Stimulated activated CD4-positive, alpha-beta T cell treated with anti-CD3 and anti-CD28 coated beads, Interleukin-1b, Interleukin-23, amount 100 ng/mL, for 1 hour (primary cell): ENCODE measurements at places on chromosomes 7 and 10.

GRCh38 chr10:127576740-127577161, 27.6 kb downstream of the NPS start:
- DNase-seq: no peak

- no peak for DNase-seq
These were observed 501.8 kb downstream of the GATA3 start for GRCh38 chr10:8556321-8556720.

DNA sequence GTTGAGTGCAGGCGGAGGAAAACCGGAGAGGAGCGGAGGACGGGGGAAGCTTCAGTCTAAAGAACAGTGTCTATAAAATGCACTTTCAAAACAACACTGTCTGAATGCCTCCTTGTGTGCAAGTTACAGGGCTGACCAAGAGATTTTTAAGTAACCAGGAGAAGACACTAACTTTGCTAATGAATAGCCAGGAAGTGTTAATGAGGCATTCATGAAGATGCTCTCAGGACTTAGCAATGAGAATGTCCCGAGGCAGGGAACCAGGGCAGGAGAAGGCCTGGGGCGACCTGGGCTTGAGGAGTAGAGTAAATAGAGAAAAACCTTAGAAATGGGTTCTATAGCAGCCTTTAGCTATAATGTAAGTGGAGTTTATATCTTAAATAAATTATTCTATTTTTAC, 312.1 kb downstream of the SKIDA1 start:
- no peak for DNase-seq

GRCh38 chr10:74589226-74589673, 237.2 kb upstream of the KAT6B start:
- peak; percentile 74 for DNase-seq

DNA sequence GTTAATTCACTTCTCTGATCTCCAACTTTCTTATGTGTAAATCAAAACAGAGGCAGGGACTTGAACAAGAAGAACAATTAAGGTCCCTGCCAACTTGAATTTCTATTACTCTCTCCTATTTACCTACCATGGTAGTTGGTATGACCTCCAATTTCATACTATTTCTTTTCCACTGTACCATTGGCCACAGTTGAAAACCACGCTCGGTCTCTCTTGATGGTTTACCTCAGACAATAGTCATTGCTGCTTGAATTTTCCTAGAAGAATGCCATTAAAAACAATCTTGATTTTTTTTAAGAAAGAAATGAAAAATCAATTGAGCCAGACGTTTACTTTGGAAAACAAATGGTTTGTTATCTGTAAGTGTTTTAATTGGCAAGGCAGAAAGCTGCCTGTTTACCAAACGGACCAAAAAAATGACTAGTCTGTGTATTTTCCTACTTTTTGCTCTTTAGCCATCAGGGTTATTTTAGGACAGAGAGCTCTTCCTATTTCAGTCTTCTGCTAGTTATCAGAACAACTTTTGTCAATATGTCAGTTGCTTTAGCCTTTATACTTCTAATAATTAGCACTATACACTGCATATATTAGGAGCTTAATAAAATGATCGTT, 157.5 kb upstream of the PLXDC2 start:
- DNase-seq: no peak

DNA sequence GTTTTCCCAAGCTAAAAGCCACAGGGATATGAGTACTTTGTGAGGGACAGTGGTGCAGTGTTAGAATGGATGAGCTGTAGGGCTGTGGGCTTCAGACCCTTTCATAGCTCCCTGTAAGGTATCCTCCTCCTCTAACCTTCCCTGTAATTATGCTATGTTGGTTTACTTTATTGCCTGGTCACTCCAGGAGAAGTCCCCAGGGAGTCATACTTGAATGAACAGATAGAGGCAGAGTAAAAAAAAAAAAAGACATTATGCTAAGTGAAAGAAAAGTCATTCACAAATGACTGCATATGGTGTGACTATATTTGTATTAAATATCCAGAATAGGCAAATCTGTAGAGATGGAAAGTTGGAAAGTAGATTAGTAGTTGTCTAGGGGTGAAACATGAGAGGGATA, 434.4 kb downstream of the AUTS2 start:
- no peak for DNase-seq

DNA sequence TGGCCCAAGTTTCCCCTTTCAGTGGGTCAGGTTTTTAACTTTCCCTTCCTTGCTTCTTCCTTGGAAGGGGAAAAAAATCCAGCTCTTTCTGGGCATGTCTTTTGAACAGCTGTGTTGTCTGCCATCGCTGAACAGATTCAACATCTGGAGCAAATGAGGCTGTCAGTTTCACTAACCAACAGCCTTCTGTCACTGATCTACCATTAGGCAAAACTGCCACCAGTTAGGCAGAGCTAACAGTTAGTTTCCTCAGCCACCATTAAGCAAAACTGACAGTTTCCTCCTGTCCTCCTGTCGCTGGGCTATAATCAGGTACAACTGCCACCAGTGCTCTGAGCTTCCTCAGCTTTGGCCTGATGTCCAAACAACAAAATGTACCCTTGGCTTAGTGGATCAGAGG, 81.9 kb downstream of the NPTX2 start:
- no peak for DNase-seq

DNA sequence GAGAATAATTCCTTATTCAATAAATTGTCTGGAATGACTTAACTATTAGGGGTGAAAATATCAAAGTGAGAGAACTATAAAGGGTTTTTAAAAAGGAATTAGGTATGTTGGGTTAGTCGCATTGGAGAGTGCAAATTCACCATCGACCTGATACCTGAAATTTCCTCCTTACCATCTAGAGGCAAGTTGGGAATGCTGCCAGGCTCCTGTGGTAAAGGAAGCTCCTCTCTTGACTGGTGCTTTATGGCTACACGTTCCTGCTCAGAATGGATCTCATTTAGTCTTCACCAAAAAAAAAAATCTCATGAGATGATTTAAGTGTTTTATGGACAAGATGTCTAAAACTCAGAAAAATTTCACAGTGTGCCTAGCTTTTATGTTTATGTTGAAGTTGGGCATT, 129.8 kb downstream of the EGFR start:
- DNase-seq: no peak

GRCh38 chr10:2878818-2879217, 188.5 kb upstream of the PFKP start:
- DNase-seq: no peak

DNA sequence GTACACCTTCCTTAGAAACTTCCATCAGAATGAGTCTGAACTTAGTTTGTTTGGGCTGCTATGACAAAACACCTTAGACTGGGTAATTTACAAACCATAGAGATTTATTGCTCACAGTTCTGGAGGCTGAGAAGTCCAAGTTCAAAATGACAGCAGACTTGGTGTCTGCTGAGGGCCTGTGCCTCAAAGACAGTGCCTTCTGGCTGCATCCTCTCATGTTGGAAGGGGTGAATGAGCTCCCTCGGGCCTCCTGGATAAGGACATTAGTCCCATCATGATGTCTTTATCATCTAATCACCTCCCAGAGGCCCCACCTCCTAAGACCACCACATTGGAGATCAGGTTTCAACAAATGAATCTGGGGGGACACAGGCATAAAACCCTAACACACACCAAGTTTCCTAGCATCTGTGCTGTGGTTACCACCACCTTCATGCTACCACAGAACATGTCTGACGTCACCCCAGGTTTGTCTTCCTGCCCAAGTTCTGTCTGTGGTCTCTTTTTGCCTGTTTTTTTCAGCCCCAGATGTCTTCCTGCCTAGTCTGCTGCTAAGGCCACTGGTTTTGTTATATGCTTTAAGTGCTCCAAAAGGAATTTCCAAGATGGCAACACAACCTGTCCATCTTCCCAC, 150.9 kb upstream of the COBL start:
- no peak for DNase-seq

- no peak for DNase-seq
These were observed 205.4 kb downstream of the ZMYND11 start for GRCh38 chr10:340646-341045.

GRCh38 chr7:78489476-78490240, 691.1 kb downstream of the PHTF2 start:
- DNase-seq: no peak

- no peak for DNase-seq
These were observed 70.9 kb downstream of the HHEX start for GRCh38 chr10:92760609-92761008.

DNA sequence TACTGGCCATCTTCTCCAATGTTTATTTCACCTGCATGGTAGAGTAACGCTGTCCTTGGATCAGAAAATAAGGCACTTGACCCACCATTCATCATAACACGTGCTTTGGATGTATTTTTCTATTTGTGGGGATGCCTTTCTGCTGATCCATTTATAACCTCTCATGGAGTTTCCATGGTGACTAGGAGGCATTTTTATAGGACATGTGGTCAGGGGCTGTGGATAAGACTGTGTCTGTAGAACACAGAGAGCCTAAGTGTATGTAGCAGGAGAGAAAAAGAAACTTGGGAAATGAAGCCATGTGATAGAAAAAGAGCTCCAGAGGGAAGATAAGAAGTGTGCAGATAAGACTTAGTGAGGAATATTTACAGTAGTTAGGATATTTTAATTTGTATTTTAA, 184.2 kb downstream of the POU6F2 start:
- no peak for DNase-seq

DNA sequence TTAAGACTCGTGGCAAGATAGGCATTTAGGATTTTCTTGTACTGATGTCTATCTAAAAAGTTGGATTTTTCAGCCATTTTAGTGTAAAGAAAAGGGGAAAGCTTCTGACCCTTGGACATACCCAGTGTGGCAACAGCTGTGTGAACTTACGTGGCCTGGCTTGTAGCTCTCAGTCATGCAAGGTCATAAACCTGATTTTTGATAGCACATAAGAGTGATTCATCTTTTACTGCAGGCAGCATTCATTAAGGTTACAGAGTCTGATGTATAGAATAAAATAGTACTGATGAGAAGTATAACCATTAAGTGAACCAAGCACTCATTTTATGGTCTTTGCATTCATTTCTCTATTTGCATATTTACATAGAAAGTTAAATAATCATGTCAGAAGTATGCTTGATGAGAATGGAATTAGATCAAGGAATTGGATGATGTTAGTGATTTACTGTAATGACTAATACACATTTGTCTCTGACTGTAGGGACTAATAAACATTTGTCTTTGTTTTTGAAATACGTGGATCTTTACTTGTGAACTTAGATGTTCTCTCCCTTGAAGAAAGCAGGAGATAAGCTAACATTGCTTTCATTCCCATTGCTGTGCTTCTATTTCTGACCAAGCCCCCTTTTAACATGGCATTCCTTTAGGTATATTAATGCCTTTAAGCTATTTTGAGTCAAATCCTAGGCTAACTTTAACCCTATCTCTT, 88.2 kb downstream of the GSDME start:
- no peak for DNase-seq

GRCh38 chr10:8369666-8370065, 315.2 kb downstream of the GATA3 start:
- no peak for DNase-seq

GRCh38 chr10:92421550-92421949, 130.6 kb downstream of the MARCHF5 start:
- no peak for DNase-seq
